ENCODE measurements at places on chromosomes 13 and 19.

DNA sequence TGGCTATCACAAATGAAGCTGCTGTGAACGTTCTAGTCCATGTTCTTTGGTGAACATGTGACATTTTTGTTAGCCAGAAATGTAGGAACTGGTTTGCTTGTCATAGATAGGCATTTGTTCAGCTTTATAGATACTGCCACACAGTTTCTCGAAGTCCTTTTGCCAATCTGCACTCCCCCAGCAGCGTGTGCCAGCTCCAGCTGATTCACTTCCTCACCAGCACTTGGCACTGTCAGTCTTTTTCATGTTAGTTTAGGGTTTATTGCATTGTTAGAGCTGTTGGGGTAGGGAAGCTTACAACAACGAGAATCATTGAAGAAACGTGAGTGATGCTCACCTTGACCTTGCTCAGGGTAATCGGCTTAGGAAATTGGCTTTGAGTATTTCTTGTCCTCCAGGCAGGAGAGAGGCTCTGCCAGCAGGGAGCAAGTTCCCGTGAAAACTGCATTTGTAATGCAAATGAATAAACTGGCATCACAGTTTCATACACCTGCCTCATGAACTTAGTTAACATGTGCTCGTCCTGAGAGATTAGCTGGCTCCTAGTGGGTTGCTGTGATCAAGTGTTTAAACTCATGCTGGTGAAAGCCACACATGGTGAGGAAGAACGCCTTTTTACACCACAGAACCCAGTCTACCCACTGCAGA is 83.9 kb downstream of the ING1 start:
- peak overlapping the region; percentile 17 for H3K27ac ChIP-seq
- H3K4me1 ChIP-seq: peaks cover 33% of the 10 kb centered on the region
- H3K36me3 ChIP-seq: no peaks in the 10 kb centered on the region
- no peaks in the 10 kb centered on the region for H3K27me3 ChIP-seq
- DNase-seq: peak; percentile 34
- H3K4me3 ChIP-seq: no peak overlapping the region

DNA sequence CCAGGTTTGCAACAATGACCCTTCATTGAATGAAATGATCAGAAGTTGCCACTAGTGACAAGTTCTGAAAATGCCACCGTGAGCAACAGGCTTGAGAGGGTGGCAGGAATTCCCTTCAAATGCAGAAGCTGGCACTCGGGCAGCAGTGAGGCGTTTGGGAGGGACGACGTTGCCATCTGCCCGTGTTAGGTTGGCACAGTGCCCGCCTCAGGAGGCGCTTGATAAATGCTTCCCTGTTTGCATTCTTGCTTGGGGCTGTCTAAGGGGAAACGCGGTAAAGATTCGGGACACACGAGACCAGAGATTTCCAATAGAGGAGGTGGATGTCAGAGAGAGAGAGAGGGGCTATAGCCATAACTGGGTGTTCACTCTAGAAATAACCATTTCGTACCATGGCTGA is 101.9 kb downstream of the TEX29 start:
- no peaks in the 10 kb centered on the region for H3K4me1 ChIP-seq
- no peak for DNase-seq
- H3K27ac ChIP-seq: no peak overlapping the region

DNA sequence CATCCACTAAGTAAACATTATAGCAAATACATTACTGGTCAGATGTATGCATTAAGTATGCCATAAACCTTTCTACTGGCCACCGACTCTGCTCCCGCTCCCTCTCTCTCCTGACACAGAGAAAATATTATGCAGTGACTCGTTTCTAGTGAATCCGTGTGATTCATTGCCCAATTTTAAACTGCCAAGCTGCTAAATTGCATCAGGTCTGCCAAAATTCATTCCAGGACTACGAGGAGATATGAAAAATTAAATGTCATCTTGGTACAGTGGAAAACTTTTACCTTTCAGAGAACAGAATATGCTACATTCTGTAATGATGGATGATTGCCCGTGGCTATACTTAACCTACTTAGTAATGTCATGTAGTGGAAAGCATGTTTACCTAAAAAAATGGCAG is 368.8 kb upstream of the TSHZ3 start:
- no peaks in the 10 kb centered on the region for H3K27me3 ChIP-seq
- H3K27ac ChIP-seq: no peak overlapping the region
- no peaks in the 10 kb centered on the region for H3K36me3 ChIP-seq
- DNase-seq: no peak

DNA sequence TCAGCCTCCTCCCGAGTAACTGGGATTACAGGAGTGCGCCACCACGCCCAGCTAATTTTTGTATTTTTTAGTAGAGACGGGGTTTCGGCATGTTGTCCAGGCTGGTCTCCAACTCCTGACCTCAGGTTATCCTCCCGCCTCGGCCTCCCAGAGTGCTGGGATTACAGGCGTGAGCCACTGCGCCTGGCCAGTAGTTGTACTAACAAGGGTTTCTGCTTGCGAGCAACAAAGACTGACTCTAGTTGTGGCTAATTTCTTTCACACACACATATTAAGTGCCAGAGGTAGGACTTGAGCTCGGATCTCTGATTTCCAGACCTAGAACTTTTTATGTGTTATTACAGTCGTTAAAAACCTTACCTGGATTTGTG is 635 bp upstream of the PCCA start:
- H3K27me3 ChIP-seq: no peaks in the 10 kb centered on the region
- H3K27ac ChIP-seq: peak overlapping the region; percentile 74
- peaks cover 11% of the 10 kb centered on the region for H3K4me1 ChIP-seq
- peaks cover 8% of the 10 kb centered on the region for H3K36me3 ChIP-seq
- peak overlapping the region; percentile 80 for H3K4me3 ChIP-seq

- no peaks in the 10 kb centered on the region for H3K4me1 ChIP-seq
- no peak overlapping the region for H3K4me3 ChIP-seq
- no peaks in the 10 kb centered on the region for H3K27me3 ChIP-seq
- no peaks in the 10 kb centered on the region for H3K36me3 ChIP-seq
- H3K27ac ChIP-seq: no peak overlapping the region
Observed at GRCh38 chr19:35171730-35172129, 17.2 kb downstream of the FXYD5 start.

- H3K36me3 ChIP-seq: no peaks in the 10 kb centered on the region
- no peak overlapping the region for H3K4me3 ChIP-seq
- no peaks in the 10 kb centered on the region for H3K4me1 ChIP-seq
- no peak overlapping the region for H3K27ac ChIP-seq
- no peaks in the 10 kb centered on the region for H3K27me3 ChIP-seq
Observed at GRCh38 chr13:80590551-80590950, 249.6 kb upstream of the SPRY2 start.

DNA sequence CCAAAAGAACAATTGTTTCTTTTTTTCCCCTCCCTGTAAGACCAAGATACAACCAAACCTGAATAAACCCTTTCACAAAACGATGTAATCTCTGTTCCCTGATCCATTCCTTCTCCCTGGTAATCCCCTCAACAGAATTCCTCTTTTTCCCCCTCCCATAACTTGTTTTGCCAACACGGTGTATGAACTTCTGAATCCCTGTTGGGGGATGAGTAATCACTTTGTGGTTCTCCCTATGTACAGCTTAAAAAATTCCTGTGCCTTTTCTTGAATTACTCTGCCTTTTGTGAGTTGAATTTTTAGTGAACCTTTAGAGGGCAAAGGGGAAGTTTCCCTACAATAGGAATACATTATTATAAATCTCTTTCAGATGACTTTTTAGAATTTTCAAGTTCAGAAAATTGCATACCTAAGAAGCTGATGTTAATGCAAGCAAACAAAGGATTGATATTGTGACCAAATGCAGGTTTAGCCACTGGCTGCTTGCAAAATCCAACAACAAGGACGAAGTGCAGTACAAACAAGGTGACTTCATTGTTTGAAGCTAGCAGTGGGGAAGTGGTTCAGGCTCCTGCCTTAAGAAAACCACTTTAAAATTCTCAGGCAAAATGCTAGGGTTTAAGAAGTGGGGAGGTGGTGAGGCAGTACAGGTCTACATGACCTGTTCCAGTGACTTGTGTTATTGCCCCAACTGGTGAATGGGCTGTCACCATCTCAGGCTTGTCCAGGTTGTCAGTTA is 15.0 kb upstream of the EPSTI1 start:
- H3K27me3 ChIP-seq: no peaks in the 10 kb centered on the region
- H3K27ac ChIP-seq: no peak overlapping the region
- H3K4me1 ChIP-seq: no peaks in the 10 kb centered on the region
- DNase-seq: no peak
- no peak overlapping the region for H3K4me3 ChIP-seq

GRCh38 chr19:49222011-49222410 is 64.4 kb downstream of the TRPM4 start:
- no peaks in the 10 kb centered on the region for H3K36me3 ChIP-seq
- no peak for DNase-seq
- H3K27ac ChIP-seq: no peak overlapping the region
- H3K27me3 ChIP-seq: no peaks in the 10 kb centered on the region
- peaks cover 9% of the 10 kb centered on the region for H3K4me1 ChIP-seq

DNA sequence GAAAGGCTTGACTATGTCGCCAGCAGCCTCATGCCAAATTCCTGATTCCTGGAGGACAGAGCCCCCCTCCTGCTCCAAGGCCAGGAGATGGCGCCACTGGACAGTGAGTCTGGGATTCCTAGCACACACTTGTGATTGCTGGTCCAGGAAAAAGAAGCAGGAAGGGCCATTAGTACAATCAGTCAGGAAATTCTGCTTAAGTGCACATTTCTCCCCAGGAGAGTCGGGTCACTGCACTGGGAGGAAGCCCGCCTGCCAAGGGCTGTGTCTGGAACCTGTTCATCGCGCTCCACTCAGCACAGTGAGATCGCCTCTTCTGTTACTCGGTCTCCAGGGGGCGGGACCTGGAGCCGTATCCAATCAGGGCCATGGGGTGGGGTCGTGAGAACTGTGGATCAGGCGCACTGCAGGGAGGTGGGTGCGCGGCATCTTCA is 65.1 kb downstream of the ZNF823 start:
- DNase-seq: peak; percentile 73
- H3K36me3 ChIP-seq: no peaks in the 10 kb centered on the region
- H3K4me3 ChIP-seq: peak overlapping the region; percentile 42
- peaks cover 5% of the 10 kb centered on the region for H3K4me1 ChIP-seq
- H3K27ac ChIP-seq: peak overlapping the region; percentile 62
- peaks cover 3% of the 10 kb centered on the region for H3K27me3 ChIP-seq

DNA sequence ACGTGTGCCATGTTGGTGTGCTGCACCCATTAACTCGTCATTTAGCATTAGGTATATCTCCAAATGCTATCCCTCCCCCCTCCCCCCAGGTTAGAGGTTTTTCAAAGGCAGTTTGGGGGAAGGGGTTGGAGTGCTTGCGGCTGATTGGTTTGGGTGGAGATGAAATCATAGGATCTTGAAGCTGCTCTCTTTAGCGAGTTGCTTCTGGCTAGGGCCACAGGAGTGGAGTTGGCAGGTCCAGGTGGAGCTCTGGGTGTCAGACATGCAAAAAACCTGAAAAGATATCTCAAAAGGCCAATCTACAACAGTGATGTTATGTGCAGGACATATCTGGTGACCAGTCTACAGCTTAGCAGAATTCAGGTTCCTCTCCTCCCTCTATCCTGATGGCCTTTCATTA is 32.6 kb upstream of the CXCL17 start:
- no peaks in the 10 kb centered on the region for H3K27me3 ChIP-seq
- H3K4me3 ChIP-seq: no peak overlapping the region
- H3K36me3 ChIP-seq: no peaks in the 10 kb centered on the region
- no peaks in the 10 kb centered on the region for H3K4me1 ChIP-seq
- DNase-seq: no peak

- no peaks in the 10 kb centered on the region for H3K36me3 ChIP-seq
- no peak for DNase-seq
- no peak overlapping the region for H3K27ac ChIP-seq
- no peaks in the 10 kb centered on the region for H3K27me3 ChIP-seq
- H3K4me3 ChIP-seq: no peak overlapping the region
Observed at GRCh38 chr19:4988770-4989251, 19.9 kb downstream of the KDM4B start.

DNA sequence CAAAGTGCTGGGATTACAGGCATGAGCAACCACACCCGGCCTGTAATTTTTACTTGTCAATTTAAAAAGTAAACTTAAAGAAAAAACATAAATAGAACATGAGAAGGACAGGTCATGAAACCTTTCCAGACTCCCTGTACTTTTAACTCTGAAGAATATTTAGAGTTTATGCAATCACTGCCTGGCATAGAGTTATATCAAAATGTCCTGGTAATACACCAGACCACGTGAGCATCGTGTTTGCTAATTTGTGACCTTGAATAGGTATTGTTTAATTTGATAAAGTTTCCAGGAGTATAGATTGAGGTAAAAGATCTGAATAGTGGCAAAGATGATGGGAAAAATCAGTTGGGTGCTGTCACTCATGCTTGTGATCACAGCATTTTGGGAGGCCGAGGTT is 81.2 kb upstream of the RNF113B start:
- H3K27ac ChIP-seq: no peak overlapping the region
- H3K27me3 ChIP-seq: no peaks in the 10 kb centered on the region
- H3K4me1 ChIP-seq: peaks cover 17% of the 10 kb centered on the region
- DNase-seq: no peak
- no peaks in the 10 kb centered on the region for H3K36me3 ChIP-seq

GRCh38 chr19:37994823-37995130 is 87.8 kb downstream of the SIPA1L3 start:
- H3K36me3 ChIP-seq: peaks cover 2% of the 10 kb centered on the region
- no peak overlapping the region for H3K4me3 ChIP-seq
- peaks cover 18% of the 10 kb centered on the region for H3K4me1 ChIP-seq

GRCh38 chr19:39409208-39410016 is 2.8 kb downstream of the ZFP36 start:
- peak overlapping the region; percentile 99 for H3K27ac ChIP-seq
- H3K4me3 ChIP-seq: peak overlapping the region; percentile 91
- DNase-seq: peak; percentile 91

GRCh38 chr13:92346046-92346445 is 880.6 kb upstream of the GPC6 start:
- H3K4me3 ChIP-seq: no peak overlapping the region
- H3K27me3 ChIP-seq: no peaks in the 10 kb centered on the region
- no peaks in the 10 kb centered on the region for H3K4me1 ChIP-seq

GRCh38 chr13:31009166-31009565 is 76.7 kb downstream of the TEX26 start:
- H3K27me3 ChIP-seq: peaks cover 4% of the 10 kb centered on the region
- no peak overlapping the region for H3K27ac ChIP-seq
- no peak overlapping the region for H3K4me3 ChIP-seq
- DNase-seq: peak; percentile 51
- H3K4me1 ChIP-seq: no peaks in the 10 kb centered on the region

DNA sequence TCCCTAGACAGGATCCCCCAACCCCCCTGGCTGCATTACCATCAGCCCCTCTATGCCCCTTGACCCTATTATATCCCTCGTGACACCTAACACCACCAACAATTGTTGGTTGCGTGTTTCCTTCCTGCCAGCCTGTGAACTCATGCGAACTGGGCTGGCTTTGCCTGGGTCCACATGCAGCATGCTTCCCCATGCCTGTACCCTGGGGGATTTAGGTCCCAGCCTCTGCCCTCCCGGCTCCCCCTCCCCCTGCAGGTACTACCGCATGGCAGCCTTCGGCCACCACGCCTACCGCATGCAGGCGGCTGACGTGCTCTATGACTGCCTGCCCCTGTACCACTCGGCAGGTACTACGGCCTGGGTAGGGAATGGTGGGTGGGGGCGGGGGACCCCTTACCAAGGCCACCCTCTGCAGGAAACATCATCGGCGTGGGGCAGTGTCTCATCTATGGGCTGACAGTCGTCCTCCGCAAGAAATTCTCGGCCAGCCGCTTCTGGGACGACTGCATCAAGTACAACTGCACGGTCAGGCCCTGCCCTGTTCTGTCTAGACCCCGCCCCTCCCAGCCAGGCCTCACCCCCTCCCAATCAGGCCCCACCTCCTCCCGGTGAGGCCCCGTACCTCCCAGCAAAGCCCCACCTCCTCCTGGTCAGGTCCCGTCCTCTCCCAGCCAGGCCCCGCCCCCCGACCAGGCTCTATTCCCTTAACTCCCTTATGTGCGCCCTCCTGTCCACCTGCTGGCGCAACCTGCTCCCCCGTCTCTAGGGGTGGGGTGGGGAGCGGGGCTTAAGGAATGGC is 18.5 kb downstream of the SLC27A1 start:
- peak overlapping the region; percentile 20 for H3K27ac ChIP-seq
- peak; percentile 49 for DNase-seq
- peaks cover 19% of the 10 kb centered on the region for H3K36me3 ChIP-seq
- no peak overlapping the region for H3K4me3 ChIP-seq
- H3K4me1 ChIP-seq: peaks cover 10% of the 10 kb centered on the region

Measured in muscle of leg (tissue), 16 donors.